ENCODE measurements at places on chromosomes 3 and 15.

GRCh38 chr3:40713306-40713705, 188.5 kb downstream of the ZNF621 start:
- no peak for DNase-seq

DNA sequence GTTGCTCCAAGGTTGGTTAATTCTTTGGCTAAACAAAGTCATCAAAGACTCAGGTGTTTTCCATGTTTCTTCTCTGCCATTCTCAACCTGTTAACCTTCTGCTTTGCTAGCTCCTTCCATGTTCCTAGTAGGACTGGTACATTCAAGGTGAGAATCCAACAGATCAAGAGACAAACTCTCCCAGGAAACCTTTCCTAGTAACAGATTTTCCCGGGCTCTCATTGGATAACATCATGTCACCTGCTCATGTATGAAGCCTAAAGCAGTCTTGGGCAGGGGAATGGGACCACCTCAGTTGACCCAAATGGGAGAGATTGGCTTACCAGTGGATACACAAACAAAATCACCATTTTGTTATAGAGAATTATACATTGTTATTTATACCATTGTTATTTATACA, 14.9 kb downstream of the SEMA6D start:
- DNase-seq = no peak

DNA sequence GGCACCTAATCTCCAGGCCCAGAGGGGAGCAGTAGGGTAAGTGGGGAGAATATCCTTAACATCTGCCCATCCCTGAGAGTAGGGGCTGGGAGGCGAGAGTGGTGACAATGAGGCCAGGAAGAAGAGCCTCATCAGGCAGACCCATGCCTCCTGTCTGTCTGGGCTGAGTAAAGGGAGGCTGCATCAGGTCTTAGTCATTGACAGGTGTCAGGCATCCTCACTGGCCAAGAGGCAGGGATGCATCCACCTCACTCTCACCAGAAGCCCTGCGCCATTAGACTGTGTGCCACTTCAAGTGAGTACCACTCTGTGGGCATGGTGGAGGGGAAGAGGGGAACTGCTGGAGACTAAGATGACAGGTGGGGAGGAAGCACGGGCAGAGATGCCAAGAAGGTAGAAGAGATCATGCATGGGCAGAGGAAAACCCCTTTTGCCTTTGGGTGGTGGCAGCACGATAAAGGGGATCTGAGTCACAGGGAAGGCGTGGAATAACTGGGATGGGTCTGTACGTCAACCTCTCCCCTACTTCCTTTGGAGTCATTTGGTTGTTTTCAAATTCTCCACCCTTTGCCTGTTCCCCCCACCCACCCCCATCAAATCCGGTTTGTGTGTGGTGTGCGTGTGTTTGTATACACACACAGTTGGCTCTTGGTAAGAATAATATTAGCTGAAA, 14.1 kb downstream of the ANAPC13 start:
- no peak for DNase-seq

DNA sequence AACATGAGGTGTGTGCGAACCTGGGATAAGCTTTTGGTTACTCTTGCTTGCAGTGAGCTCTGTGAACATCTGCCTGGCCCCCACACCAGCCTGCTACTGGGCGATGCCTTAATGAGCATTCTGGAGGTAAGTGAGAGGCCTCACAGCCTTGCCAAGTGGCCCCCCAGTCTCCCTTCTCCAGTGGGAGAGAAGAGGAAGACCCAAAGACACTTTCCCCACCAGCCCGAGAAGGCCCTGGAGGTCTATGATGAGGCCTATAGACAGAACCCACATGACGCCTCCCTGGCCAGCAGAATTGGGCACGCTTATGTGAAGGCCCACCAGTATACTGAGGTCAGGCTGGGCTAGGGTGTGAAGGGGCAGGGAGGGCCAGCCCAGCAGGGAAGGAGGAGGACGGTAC, 22.5 kb downstream of the TTC21A start:
- no peak for DNase-seq

- no peak for DNase-seq
Measured at GRCh38 chr3:77718311-77718710, 678.4 kb downstream of the ROBO2 start.

- DNase-seq = no peak
Measured at GRCh38 chr15:52496175-52496574, 32.5 kb downstream of the MYO5A start.

DNA sequence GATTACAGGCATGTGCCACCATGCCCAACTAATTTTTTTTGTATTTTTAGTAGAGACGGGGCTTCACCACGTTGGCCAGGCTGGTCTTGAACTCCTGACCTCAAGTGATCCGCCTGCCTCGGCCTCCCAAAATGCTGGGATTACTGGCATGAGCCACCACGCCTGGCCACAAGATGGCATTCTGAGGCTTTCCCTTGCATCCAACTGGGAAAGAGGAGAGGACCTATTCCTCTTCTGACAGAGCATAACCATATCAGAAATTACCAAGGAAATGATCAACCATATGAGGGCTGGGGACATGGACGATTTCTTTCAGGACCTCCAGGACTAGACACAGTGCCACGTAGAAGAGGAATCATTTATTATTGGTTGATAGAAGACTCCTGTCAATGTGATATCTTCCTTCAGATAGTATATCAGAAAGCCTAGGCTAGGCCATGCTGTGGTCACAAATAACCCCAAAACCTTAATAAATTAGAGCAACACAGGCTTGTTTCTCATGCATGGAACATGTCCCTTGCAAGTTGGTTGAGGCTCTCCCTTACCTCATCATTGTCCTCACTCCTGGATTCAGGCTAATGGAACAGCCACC, 372.3 kb upstream of the IL12A start:
- no peak for DNase-seq

GRCh38 chr3:131526801-131527347, 24.1 kb upstream of the MRPL3 start:
- no peak for DNase-seq

DNA sequence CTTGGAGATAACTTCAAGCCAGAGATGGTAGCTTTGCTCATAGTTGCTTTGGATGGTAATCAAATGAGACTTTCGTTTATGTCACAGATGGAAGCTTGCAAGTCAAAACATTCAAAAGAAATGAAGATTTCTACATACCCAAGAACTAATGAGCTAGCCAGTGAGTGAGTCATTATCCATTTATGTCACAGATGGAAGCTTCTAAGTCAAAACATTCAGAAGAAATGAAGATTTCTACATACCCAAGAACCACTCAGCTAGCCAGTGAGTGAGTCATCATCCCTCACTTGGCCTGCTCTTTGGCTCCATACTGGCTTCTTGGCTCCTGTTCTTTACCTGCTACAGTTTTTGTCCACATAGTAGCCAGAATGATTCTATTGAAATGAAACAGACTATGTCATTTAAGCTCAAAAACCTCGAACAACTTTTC, 559.8 kb upstream of the CBLB start:
- peak; percentile 11 for DNase-seq

- no peak for DNase-seq
Measured at GRCh38 chr3:16658004-16658924, 53.0 kb upstream of the DAZL start.
